Psoas muscle (tissue), 8 donors: ENCODE measurements at places on chromosomes 2 and 18. TPM values are rescaled to one million over a fixed set of nuclear protein-coding genes. Genes with fewer than 3 reads are reported as not detected.

MFSD2B gene
- 0.03 TPM for polyA plus RNA-seq

KRCC1 gene
- 44.4 TPM for polyA plus RNA-seq

UGT1A9 gene
- polyA plus RNA-seq: not detected

PSMA8 gene
- polyA plus RNA-seq: not detected

PLB1 gene
- polyA plus RNA-seq: 0.63 TPM

ZNF519 gene
- polyA plus RNA-seq: 0.25 TPM

SFTPB gene
- 0.98 TPM for polyA plus RNA-seq

NAB1 gene
- polyA plus RNA-seq: 2.6 TPM

MAT2A gene
- polyA plus RNA-seq: 252 TPM

NGEF gene
- 0.16 TPM for polyA plus RNA-seq

OSR1 gene
- polyA plus RNA-seq: 3.3 TPM

LYPD1 gene
- polyA plus RNA-seq: 0.04 TPM

CDCA7 gene
- 0.35 TPM for polyA plus RNA-seq

AUP1 gene
- polyA plus RNA-seq: 123 TPM

CFAP65 gene
- not detected for polyA plus RNA-seq

GKN1 gene
- polyA plus RNA-seq: 0.21 TPM

ANKRD30BL gene
- not detected for polyA plus RNA-seq

MGAT4A gene
- polyA plus RNA-seq: 10.6 TPM

ATF2 gene
- polyA plus RNA-seq: 6.9 TPM

TFPI gene
- 15.5 TPM for polyA plus RNA-seq

TMEM182 gene
- polyA plus RNA-seq: 3.3 TPM

CHRND gene
- polyA plus RNA-seq: 13.5 TPM
